Midbrain (tissue), 1 donor: ENCODE measurements at places on chromosomes 7 and 10.

- no peak for DNase-seq
Measured at GRCh38 chr7:131197920-131198615, 129.6 kb upstream of the MKLN1 start.

DNA sequence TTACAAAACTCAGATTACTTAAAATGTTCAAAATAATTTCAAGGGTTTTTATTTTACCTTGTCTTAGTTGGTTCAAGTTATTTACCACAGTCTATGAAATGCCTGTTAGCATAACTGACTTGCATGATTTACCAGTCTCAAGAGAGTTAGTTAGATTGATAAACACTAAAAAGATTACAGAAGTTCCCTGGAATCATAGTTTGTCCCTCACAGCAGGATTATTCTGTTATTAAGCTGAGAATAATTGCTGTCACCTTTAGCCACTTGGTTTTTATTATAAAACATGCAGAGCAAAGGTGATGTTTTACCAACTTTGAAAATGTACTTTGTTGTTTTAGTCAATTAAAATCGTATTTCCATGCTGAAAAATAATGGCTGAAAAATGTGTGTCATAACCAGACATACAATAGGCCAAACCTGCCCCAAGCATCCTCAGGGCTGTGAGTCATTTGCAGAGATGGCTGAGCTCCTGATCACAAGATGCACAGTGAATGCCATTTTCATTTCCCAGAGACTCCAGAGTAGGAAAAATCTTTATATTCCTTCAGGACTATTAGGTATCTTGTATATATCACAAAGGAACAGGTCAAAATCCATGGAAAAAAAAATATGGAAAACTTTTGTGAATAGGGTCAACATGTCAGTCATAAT lies 87.8 kb upstream of the DKK1 start:
- DNase-seq, result no peak

DNA sequence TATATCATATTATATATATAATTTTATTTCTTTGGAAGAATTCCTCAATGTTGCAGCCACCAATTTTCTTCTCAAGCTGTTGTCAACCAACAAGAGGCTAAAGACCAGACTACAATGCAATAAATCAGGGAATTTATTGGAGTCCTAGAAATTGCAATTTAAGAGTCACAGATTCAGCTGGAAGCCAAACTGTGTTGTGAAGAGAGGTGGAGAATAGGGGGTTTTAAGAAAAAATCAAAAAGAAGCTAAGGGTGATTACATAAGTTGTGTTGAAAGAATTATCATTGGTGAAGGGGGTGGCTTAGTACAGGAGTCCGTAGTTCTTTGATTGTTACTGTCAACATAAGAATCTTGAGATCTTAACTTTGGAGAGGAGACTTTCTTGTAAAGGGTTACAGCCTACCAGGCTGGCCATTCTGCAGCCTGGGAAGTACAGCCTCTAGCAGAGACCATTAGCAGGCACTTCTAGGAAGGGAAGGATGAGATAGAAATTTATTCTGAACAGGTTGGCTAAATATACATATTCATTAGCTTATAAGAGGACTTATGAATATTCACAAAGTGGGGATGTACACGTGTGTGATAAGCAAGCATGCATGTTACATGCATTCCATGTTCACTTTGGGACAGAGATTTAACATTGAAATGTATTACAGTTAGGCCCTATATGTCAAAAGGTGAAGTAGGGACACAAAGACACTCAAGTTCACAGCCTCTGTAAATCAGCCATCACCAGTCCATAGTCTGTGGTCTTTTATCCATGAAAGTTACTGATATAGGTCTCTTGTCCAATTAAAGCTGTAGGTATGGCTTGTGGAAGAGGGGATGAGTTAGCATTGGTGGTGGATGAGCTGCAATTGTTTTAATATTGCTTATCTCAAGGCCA lies 8.3 kb upstream of the TMEM168 start:
- no peak for DNase-seq

DNA sequence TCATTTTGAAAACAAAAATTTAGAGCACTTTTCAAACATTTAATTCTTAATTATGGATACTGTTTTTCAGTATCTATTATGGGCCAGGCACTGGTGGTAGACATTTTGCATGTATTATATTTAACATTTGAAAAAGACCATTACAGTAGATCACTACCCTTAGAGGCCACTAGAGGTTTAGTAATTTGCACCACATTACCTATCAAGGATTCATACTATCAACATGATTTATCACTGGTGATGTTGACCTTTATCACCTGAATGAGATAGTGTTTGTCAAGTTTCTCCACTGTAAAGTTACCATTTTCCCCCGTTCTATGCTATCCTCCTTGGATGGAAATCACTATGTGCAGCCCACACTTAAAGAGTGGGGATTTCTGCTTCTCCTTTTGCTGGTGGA lies 4.4 kb upstream of the SNX13 start:
- DNase-seq, result no peak

- no peak for DNase-seq
Measured at GRCh38 chr7:12572941-12573575, 2.5 kb downstream of the SCIN start.

DNA sequence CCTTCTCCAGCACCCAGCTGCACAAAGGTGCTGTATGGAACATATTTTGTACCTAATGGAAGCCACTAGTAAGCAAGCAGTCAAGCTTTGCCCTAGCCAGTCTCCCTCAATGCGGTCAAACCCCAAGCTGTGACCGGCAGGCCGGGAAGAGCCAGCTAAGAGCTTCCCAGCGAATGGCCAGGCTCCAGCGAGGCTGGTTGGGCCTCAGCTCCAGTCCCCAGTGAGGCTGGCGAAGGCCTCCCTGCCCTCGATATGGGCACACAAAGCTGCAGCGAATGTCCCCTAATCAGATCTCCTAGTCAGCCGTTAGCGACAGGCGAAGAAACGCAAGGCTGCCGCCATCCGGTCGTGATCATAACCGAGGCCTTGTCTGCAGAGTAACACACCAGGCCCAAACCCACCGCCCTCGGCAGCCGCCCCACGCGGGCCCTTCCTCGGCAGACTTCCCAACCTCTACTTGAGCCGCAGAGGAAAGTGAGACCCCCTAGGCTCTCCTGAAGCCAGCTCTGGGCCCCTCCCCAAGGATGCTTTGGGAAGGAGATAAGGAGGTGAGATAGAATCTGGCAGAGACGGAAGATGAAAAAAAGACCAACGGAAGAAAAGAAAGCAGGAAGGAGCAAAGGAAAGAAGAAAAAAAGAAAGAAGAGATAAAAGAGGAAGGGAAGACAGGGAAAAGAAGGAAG lies 3.1 kb upstream of the HOXA9 start:
- DNase-seq, result no peak

- DNase-seq, result no peak
Measured at GRCh38 chr10:24680647-24681524, 42.8 kb downstream of the ARHGAP21 start.

- no peak for DNase-seq
Measured at GRCh38 chr10:3654496-3654895, 130.5 kb downstream of the KLF6 start.
